ENCODE measurements at places on chromosomes 1 and 21.

- DNase-seq: no peak
Observed at GRCh38 chr1:46206399-46206798, 3.3 kb downstream of the LURAP1 start.

DNA sequence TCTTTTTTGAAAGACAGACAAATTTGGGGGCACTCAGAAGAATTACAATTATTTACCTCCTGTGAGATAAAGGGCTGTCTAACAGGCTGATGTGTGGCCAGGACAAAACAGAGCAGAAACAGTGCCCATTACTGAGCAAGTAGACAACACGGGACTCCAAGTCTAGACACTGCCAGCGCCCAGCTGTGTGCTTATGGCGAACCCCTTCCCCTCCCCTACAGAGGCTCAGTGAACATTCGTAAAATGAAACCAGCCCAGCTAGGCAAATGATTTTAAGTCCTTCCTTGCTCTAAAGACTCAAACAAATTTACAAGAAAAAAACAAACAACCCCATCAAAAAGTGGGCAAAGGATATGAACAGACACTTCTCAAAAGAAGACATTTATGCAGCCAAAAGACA is 91.1 kb downstream of the RUNX1 start:
- DNase-seq: no peak

DNA sequence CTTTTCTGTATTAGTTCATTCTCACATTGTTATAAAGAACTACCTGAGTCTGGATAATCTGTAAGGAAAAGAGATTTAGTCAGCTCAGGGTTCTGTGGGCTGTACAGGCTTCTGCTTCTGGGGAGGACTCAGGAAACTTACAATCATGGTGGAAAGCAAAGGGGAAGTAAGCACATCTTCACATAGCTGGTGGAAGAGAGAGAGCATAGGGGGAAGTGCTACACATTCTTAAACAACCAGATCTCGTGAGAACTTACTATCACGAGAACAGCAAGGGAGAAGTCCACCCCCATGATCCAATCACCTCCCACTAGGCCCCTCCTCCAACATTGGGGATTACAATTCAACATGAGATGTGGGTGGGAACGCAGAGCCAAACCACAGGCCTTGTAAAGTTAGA is 37.9 kb upstream of the AHCTF1 start:
- no peak for DNase-seq

GRCh38 chr1:96510391-96510790 is 211.2 kb upstream of the PTBP2 start:
- DNase-seq: peak; percentile 27

- DNase-seq: no peak
Observed at GRCh38 chr21:42829954-42830353, 49.4 kb downstream of the WDR4 start.

GRCh38 chr21:36100971-36101641 is 31.3 kb downstream of the CBR1 start:
- DNase-seq: no peak
